ENCODE measurements at places on chromosomes 11 and 22.

- DNase-seq: no peak
Measured at GRCh38 chr11:114161486-114162250, 102.2 kb downstream of the ZBTB16 start.

GRCh38 chr11:111528557-111528956 is 12.0 kb upstream of the LAYN start:
- DNase-seq: no peak

- no peak for DNase-seq
Measured at GRCh38 chr11:108635106-108635505, 29.8 kb upstream of the DDX10 start.

- DNase-seq: no peak
Measured at GRCh38 chr11:680476-680875, 14.5 kb downstream of the DEAF1 start.

GRCh38 chr11:18650859-18651557 is 16.9 kb upstream of the SPTY2D1 start:
- DNase-seq: peak; percentile 73

GRCh38 chr22:41217553-41218157 is 12.5 kb downstream of the L3MBTL2 start:
- DNase-seq: peak; percentile 80

GRCh38 chr22:39146256-39147101 is 6.0 kb downstream of the CBX7 start:
- DNase-seq: no peak

- no peak for DNase-seq
Measured at GRCh38 chr11:118623269-118623655, 15.8 kb downstream of the PHLDB1 start.

DNA sequence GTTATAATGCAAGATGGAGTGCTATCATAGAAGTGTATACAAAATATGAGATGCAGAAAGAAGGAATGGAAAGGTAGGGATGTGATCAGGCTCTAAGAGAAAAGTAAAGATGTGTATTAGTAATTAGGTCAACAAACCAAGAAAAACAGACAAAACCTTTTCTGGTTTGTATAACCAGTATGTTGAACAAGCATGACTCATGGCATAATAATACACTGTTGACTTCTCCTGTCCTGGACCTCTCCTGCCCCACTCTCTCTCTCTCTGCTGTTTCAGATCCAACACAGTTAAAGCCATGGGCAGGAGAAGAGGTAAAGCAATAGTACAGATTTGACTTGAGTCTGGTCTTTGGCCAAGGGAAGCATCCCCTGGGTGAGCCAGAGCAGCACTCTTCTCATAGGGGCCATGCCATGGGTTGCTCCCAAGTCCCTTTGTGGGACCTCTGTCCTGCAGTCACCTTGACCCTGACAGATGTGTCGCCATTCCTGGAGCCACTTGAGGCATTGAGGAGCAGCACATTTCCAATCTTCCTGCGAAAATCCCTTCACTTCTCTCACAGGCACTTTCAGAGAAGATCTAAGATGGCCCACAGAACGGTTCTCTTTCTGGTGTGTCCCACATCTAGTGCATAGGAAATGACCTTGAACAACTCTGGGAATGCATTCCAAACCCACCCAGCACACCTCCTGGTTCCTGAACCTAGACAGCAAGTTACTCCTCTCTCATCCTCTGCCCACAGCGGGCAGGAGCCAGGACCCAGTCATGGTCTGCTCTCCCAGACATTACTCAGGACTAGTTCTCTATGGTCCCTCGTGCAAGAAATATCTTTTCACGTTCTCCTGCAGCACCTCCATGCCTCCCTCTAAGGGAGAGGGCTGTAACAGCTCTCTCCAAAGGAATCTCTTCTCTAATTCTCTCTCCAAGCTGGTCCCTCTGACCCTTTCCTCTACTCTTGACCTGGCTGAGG is 58.2 kb upstream of the PRSS23 start:
- no peak for DNase-seq

GRCh38 chr11:42311514-42311913 is 852.1 kb upstream of the LRRC4C start:
- DNase-seq: no peak

- no peak for DNase-seq
Measured at GRCh38 chr22:35292786-35293185, 6.9 kb upstream of the TOM1 start.

DNA sequence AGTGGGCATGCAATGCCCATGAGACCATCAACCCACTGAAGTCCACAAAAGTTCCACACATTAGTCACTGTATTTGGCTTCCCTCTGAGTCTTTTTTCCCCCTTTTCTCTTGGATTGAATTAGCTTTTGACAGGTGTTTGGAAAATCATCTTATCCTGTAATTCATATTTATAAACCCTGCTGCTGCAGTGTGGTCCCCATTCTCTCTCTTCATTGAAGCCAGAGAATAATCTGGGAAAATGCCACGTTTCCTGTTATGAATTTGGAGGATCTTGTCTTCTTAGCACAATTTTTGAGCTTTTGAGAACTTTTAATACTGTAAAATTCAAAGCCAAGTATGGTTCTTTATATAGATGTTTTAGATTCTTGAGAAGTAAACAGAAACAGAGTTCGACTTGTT is 84.8 kb downstream of the UVRAG start:
- no peak for DNase-seq

DNA sequence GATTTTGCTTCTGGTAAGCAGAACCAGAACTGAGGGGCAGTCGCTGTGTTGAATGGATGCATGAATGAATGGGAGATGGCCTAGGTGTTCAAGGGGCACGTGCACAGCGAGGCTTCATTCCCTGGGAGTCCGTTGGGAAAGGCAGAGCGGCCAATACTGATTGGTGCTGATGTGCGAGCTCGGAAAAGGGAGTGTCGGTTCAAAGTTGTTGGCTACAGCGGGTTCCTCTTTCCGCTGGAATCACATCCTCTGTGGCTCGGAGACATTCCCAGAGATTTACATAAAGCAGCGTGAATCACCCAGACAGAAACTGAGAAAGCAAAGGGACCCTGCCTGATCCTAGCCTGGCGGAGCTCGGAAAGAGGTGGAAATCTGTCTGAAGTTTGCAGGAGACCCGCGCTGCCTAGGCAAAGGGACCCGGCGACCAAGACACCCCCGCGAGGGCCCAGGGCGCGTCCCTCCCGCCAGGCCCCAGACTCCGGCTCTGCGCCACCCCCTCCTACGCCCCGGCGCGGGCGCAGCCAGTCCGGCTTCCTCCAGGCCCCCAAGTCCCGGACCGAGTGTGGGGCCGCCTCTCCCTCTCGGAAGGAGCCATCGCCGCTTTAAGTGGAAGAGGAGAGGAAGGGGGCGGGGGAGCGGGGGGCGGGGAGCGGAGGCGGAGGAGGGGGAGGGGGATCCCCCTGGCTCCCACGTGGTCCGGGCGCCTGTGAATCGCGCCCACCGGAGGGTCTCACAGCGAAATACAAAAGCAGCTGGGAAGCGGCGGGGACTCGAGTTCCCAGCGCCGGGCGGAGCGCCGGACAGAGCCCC is at the start of gene FJX1:
Gene FJX1, plus strand, starts transcription at position 774 of the 810 bp plus-strand sequence. CDS start 177 bp downstream, outside the sequence.
- peak; percentile 97 for DNase-seq

GRCh38 chr22:46397514-46397913 is 62.0 kb downstream of the TRMU start:
- DNase-seq: no peak

- no peak for DNase-seq
Measured at GRCh38 chr11:106061249-106061784, 15.8 kb downstream of the KBTBD3 start.

DNA sequence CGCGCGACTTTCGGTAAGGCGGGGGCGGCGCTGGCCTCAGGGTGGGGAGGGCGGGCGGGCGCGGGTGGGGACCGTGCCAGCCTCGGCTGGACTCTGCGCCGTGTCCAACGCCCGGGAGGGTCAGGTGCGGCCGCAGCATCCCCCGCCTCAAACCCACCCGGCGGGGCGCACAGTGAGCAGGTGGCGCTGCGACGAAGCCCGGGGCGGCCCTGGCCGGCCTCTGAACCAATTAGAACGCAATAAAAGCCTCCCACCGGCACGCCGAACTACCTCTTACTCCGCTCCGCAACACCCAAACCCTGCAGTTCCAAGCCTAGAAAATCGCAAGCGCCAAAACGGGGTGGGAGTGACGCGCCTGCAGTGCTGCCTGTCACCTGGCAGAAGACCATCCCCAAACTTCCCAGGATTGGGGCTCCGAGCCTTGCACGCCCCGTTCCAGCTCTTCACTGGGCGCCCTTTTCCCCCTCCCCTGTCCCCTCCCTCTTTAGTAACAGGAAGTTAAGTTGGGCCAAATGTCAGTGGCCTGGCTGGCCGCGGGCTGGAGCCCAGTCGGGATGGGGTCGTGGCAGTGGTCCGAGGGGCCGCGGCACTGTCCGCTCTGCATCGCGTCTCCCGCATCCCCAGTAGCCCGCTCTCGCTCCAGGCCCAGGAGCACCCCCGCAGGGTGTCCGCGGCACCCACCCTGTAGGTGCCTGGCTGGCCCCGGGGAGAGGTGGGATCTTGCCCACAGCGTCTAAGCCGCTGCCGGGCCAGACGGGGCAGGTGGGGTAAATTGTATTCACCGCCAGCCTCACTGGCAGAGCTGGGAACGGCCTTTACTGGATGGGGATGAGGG is 541 bp downstream of the MICAL2 start:
- peak; percentile 73 for DNase-seq

DNA sequence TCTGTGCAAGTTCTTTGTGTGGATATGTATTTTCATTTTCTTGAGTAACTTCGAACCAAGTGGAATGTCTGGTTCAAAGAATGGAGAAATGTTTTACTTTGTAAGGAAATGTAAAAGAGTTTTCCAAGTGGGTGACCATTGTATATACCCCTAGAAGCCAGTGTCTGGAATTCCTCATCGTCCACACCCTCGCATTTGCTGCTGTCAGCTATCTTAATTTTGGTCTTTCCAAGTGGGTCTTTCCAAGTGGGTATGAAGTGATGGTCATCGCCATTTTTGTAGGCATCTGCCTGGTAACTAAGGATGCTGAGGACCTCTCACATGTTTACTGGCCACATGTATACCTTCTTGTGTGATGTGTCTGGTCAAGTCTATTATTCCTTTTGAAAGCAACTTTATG is 547.5 kb downstream of the TBC1D22A start:
- DNase-seq: no peak

DNA sequence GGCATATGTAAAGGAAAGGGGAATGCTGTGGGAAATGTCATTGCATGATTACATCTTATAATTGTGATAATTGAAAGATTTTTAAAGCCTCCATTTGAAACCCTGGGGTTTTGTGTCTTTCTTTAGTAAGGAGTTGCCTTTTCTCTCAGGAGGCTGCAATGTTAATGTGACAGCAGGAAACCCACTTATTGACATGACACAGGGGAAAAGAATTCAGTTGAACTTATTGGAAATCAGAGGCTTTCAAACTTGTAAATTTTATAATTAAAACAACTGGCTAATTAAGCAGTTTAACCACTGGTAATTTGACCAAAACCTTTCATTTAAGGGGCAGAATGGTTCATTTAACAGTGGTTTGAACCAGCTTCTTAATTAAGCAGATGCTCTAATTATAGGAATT is 31.2 kb downstream of the MRPL48 start:
- peak; percentile 27 for DNase-seq

DNA sequence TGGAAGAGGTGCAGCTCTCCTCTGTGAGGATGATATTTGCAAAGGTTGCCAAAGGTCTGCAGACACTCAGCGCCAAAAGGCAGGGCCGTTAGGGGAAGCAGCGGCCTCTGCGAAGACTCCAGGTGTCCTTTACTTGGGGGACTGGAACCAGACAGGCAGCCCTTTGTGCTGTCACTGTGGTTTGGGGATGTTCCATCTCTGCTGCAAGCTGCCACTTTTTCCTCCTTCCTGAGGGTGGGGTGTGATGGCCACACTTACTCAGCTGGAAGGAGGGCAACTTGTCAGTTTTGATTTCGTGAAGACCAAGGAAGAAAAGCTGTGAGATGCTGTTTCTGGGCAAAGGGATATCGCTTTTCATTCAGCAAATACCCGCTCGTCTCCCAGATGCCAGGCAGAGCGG is 96.5 kb upstream of the PRR5 start:
- DNase-seq: peak; percentile 35

- no peak for DNase-seq
Measured at GRCh38 chr22:33114565-33114964, 56.4 kb upstream of the SYN3 start.

- DNase-seq: no peak
Measured at GRCh38 chr11:112318184-112318591, 57.5 kb upstream of the PLET1 start.

Data from H7 (cell line).